ENCODE measurements at places on chromosomes 12 and 14.

DNA sequence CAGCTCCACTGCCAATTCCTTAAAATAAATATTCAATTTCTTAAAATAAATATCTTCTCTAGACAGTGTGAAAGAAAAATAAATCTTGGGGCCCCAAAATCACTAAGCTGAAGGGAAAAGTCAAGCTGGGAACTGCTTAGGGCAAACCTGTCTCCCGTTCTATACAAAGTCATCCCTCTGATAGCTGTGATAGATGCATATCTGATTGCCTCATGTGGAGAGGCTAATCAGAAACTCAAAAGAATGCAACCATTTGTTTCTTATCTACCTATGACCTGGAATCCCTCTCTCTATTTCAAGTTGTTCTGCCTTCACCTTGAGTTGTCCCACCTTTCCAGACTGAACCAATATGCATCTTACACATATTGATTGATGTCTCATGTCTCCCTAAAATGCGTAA, 889.8 kb downstream of the TRHDE start:
- H3K4me1 ChIP-seq = no peaks in the 10 kb centered on the region
- H3K36me3 ChIP-seq = no peaks in the 10 kb centered on the region
- no peak for DNase-seq
- no peak overlapping the region for H3K27ac ChIP-seq
- H3K27me3 ChIP-seq = no peaks in the 10 kb centered on the region

GRCh38 chr14:92687681-92688433, 60.6 kb downstream of the LGMN start:
- no peak overlapping the region for H3K4me3 ChIP-seq
- H3K4me1 ChIP-seq = peaks cover 6% of the 10 kb centered on the region
- H3K27me3 ChIP-seq = no peaks in the 10 kb centered on the region
- H3K36me3 ChIP-seq = peaks cover 19% of the 10 kb centered on the region

GRCh38 chr12:66823857-66824570, 145.1 kb upstream of the GRIP1 start:
- H3K27me3 ChIP-seq = no peaks in the 10 kb centered on the region
- no peak overlapping the region for H3K27ac ChIP-seq
- no peak for DNase-seq
- no peaks in the 10 kb centered on the region for H3K36me3 ChIP-seq
- H3K4me1 ChIP-seq = peaks cover 14% of the 10 kb centered on the region

DNA sequence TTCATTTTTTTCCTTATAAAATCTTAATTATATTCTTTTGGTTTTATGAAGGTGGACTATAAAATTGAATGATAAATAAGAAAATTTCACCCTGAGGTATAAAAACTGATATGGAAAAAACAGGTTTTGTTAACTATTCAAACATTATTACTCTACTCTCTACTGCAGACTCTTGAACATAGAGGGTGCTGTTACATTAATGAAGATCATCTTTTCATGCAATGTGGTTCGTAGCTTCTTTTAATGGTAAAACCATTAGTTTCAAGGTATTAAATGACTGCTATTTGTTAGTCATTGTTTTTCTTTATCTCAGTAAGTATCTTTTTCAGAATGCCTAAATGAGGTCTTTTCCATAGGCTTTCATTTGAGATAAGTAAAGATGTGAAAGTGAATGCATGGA, 510.4 kb downstream of the SLC16A7 start:
- no peaks in the 10 kb centered on the region for H3K27me3 ChIP-seq
- no peak overlapping the region for H3K4me3 ChIP-seq
- H3K27ac ChIP-seq = no peak overlapping the region
- H3K4me1 ChIP-seq = no peaks in the 10 kb centered on the region
- H3K36me3 ChIP-seq = no peaks in the 10 kb centered on the region

DNA sequence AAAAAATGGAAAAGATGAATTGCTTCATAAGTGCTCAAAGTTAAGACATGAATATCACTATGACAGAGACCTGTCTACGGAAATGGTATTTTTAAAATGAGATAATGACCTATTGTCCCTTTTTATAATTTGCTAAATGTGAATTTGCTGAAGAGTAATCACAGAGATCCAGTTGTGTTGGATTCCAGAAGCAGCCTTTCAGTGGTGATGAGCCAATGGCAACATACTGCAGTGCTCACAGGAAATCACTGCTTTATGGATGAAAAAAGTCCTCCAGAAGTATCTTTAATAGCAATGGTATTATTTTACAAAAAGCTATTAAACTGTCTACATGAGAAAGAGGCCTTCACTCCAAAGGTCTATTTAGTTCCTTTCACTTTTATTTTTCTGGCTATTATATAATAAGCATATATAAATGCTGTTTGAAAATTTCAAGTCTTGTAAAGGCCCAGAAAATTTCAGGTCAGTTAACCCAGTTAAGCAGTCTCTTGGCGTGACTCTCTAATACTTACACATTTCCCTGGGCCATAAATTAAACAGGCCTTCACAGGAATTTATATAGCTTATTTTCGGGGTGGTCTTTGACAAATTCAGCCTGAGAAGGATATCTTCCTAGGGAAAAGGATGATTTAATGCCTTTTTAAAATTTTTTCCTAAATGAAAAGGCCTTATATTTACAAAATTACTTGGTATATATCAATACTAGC, 55.4 kb downstream of the KCNJ8 start:
- H3K4me1 ChIP-seq = no peaks in the 10 kb centered on the region
- H3K36me3 ChIP-seq = no peaks in the 10 kb centered on the region
- H3K27ac ChIP-seq = no peak overlapping the region
- H3K4me3 ChIP-seq = no peak overlapping the region

- H3K27ac ChIP-seq = no peak overlapping the region
- H3K4me1 ChIP-seq = peaks cover 2% of the 10 kb centered on the region
- H3K27me3 ChIP-seq = no peaks in the 10 kb centered on the region
- no peak overlapping the region for H3K4me3 ChIP-seq
- H3K36me3 ChIP-seq = peaks cover 27% of the 10 kb centered on the region
These were observed 38.3 kb upstream of the CACNA2D4 start for GRCh38 chr12:1956716-1957115.

GRCh38 chr12:22518998-22519397, 25.3 kb downstream of the C2CD5 start:
- no peaks in the 10 kb centered on the region for H3K27me3 ChIP-seq
- DNase-seq = no peak
- no peaks in the 10 kb centered on the region for H3K4me1 ChIP-seq
- H3K36me3 ChIP-seq = peaks cover 25% of the 10 kb centered on the region
- H3K4me3 ChIP-seq = no peak overlapping the region

GRCh38 chr12:53006810-53007309, 604 bp downstream of the EIF4B start:
- peak overlapping the region; percentile 98 for H3K4me3 ChIP-seq
- H3K27ac ChIP-seq = peak overlapping the region; percentile 99
- peak; percentile 86 for DNase-seq
- peaks cover 59% of the 10 kb centered on the region for H3K4me1 ChIP-seq

GRCh38 chr12:28776220-28776619, 372.9 kb upstream of the FAR2 start:
- peaks cover 2% of the 10 kb centered on the region for H3K4me1 ChIP-seq
- no peak overlapping the region for H3K27ac ChIP-seq
- no peak overlapping the region for H3K4me3 ChIP-seq
- H3K27me3 ChIP-seq = peaks cover 2% of the 10 kb centered on the region
- no peak for DNase-seq
- H3K36me3 ChIP-seq = no peaks in the 10 kb centered on the region

GRCh38 chr14:95101736-95102679, 55.3 kb downstream of the DICER1 start:
- H3K4me1 ChIP-seq = peaks cover 8% of the 10 kb centered on the region
- DNase-seq = no peak
- no peaks in the 10 kb centered on the region for H3K27me3 ChIP-seq
- H3K4me3 ChIP-seq = no peak overlapping the region
- no peak overlapping the region for H3K27ac ChIP-seq

DNA sequence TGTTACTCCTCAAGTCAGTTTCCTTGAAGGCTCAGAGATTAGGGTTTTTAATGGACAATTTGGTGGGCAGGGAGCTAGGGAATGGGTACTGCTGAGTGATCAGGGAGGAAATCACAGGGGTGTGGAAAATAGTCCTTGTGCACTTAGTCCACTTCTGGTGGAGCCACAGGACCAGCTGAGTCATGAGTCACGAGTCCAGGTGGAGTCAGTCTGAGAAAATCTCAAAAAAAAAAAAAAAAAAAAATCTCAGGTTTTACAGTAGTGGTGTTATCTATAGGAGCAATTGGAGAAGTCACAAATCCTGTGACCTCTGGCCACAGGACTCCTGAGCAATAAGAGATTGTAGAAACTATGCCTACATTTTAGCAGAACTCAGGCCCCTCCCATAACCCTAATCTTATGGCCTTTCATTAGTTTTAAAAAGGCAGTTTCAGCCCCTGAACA, 28.2 kb upstream of the AMN1 start:
- H3K36me3 ChIP-seq = no peaks in the 10 kb centered on the region
- H3K4me3 ChIP-seq = no peak overlapping the region
- H3K27me3 ChIP-seq = no peaks in the 10 kb centered on the region
- H3K27ac ChIP-seq = no peak overlapping the region
- DNase-seq = no peak

DNA sequence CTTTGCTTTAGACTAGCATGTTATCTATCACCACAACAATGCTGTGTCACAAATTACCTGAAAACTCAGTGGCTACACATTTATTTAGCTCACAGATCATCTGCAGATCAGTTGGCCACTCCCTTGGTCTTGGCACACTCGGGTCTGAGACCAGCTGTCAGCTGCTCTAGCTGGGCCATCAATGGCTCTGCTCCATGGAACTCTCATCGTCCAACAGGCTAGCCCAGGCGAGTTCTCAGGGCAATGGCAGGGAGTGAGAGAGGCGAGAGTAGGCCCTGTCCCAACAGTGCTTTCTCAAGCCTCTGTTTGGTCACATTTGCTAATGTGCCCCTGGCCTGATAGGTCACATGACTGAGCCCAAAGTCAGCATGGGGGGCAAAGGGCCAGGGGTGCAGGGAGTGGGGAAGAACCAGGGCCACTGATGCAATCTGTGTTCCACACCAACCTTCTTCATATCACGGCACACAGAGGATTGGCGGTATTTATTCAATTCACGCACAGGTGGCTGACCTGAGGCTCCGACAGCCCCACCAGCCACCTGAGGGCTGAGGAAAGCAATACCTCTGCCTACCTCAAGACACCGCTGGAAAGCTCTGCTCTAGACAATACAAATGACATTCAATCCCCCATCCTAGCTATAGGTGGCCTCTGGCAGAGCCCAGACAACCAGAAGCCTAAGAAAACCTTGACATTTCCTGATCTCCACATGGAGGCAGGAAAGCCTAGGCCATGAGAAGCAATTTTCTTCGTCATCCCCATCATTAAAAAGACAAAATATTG, 82.5 kb downstream of the NT5DC3 start:
- no peak overlapping the region for H3K27ac ChIP-seq
- H3K4me1 ChIP-seq = no peaks in the 10 kb centered on the region
- H3K27me3 ChIP-seq = no peaks in the 10 kb centered on the region

DNA sequence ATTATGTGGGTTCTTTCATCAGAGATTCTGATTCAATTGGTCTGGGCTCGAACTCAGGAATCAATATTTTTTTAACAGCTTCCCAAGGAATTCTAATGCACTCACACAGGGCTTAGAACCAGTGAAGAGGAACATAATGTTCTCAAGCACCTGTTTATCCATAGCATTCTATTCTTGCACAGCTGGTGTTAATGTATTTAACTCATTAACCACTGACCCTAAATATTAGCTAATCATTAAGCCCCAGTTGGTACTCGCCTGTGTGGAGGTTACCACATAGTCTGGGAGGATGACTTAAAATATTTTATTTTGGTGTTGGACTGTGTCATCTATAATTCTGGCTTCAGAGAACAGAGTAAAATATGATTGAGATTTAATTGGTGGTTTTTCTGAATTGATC, 45.3 kb downstream of the LRP6 start:
- peaks cover 5% of the 10 kb centered on the region for H3K27me3 ChIP-seq
- H3K27ac ChIP-seq = no peak overlapping the region
- DNase-seq = no peak
- H3K36me3 ChIP-seq = peaks cover 4% of the 10 kb centered on the region
- H3K4me1 ChIP-seq = peaks cover 13% of the 10 kb centered on the region

DNA sequence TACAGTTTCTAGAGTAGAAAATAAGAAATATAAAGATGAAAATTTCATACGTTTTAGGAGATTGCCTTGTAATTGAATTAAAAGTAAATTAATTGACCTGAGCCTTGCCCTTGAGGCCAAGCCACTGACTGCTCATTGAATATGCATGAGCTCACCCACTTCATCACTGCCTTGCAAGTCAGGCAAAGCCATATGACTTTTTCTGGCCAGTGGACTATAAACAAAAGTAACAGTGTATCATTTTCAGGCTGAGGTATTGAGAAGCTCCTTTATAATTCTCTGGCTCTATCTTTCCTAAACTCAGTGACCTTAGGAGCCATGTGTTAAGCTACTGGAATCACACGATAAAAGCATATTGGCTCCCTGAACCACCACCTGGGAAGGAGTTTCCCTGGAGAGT, 369.3 kb downstream of the NUAK1 start:
- H3K27me3 ChIP-seq = no peaks in the 10 kb centered on the region
- no peak for DNase-seq
- H3K4me3 ChIP-seq = no peak overlapping the region
- no peaks in the 10 kb centered on the region for H3K4me1 ChIP-seq
- H3K36me3 ChIP-seq = no peaks in the 10 kb centered on the region
- no peak overlapping the region for H3K27ac ChIP-seq
